ENCODE measurements at places on chromosomes 3 and 15. TPM values are rescaled to one million over a fixed set of nuclear protein-coding genes. Genes with fewer than 3 reads are reported as not detected.

Gene ESYT3
- total RNA-seq: 0.21 TPM

Gene GPR149
- not detected for total RNA-seq

Gene MCF2L2
- 2.9 TPM for total RNA-seq

Gene ADPRH
- 4.5 TPM for total RNA-seq

Gene CCR8
- total RNA-seq: 2.2 TPM

Gene SLC6A11
- total RNA-seq: under 0.01 TPM

Gene P2RY13
- total RNA-seq: 14.9 TPM

Gene GADL1
- 0.94 TPM for total RNA-seq

Gene WDR93
- total RNA-seq: not detected
